NCI-H1417 treated with DMSO at 0.1 percent for 48 hours (cell line): ENCODE measurements at places on chromosomes 13 and 19.

DNA sequence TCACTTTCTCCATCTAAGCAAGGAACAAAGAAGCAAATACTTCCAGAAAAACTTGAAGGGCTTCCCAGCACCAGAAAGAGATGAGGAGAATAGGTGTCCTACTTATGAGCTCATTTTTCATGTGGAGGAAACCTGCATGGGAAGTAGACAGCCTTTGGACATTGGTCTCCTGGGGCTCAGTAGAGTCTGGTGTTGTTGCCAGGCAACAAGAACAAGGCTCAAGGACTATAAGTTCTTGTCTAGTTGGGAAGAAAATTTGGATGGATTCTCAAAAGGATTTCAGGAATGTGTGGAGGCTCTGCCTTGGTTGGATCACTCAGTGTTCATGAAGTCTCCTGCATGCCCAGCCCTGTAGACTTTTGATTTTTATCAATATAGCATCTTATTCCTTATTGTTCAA, 84.5 kb downstream of the MBNL2 start:
- DNase-seq: no peak

- no peak for DNase-seq
Measured at GRCh38 chr19:3345850-3346460, 20.4 kb upstream of the NFIC start.

DNA sequence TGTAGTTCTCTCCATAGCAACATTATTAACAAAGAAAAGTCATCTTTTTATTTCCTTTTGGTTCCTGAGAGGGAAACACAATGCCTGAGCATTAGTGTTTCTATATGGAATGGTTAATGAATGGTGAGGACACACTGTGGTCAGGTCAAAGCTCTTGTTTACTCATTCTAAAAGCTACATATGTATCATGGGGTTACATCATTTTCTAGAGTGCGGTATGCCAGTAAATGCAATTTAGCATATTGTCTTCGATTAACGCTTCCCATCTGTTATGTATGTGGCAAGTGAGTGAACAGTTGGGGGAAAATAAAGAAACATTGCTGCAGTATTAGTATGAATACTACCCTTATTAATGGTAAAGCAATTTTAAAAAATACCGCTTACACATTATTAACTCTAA, 1152.2 kb upstream of the SPRY2 start:
- DNase-seq: no peak

- DNase-seq: no peak
Measured at GRCh38 chr13:86792153-86792651, 879.0 kb upstream of the SLITRK5 start.

- DNase-seq: no peak
Measured at GRCh38 chr19:15141143-15141542, 33.9 kb downstream of the SYDE1 start.

DNA sequence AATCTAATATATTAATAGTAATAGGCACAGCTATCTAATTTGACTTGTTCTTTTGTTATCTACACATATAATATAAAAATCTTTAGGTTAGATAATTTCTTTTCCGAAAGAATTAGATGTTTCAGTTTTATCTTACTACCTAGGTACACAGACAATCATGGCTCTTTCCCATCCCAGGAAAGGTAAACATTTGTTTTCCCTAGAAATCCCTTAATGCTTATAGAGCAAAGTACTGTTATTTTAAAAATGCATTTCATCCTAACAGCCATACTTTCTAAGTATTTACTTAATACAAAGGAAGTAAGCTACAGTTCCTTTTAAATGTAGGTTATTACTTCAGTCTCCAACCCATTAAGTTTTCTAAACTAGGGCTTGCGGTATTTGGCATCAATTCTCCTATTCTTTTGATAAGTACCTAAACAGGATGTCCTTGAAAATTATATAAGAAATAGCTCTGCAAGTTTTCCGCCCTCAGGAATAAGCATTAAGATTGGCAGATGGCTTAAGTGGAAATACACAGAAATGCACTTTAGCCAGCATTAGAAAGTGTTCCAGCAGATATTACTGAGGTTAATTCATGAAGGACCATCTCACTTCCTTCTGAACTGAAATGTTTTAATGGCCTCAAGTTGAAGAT, 616.2 kb upstream of the SPRY2 start:
- DNase-seq: no peak

DNA sequence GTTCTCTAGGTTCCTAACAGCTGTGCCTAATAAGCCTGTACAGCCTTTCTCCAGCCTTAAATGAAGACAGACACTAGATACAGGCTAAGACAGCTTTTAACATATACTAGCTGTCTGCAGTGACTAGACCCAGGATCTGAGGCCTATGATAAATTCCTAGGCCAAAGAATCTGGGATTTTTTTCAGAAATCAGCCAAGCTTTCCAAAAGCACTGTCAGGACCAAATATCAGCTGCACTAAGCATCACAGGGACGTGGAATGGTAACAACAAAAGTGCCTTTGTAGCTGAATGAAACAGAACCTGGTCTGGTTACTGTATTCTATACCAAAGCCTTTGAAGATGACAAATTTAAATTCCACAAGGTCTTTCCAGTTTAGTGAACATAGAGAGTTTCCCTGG, 77.9 kb upstream of the DOCK9 start:
- no peak for DNase-seq

GRCh38 chr13:105333416-105333815, 1202.0 kb downstream of the EFNB2 start:
- no peak for DNase-seq

- no peak for DNase-seq
Measured at GRCh38 chr19:38155453-38155852, 68.6 kb downstream of the DPF1 start.

DNA sequence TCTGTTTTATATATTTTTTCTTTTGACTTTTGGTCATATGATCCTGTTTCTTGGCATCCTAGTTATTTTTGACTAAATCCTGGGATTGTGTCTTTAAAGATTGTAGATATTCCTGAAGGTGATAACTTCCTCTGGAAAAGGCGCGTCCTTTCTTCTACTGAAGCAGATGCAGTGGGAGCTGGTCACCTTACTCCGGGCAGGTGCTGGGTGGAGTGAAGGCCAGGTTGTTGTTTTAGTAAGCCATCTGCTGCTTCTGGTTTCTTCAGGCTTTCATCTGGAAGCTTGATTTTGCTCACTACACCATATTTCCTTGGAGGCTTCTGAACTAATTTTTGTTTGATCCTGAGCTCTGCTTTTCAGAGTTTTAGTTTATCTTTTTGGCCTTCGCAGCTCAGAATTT, 21.5 kb downstream of the URI1 start:
- no peak for DNase-seq

- no peak for DNase-seq
Measured at GRCh38 chr13:64579331-64579730, 2650.8 kb downstream of the PCDH9 start.

- no peak for DNase-seq
Measured at GRCh38 chr13:33349986-33350826, 64.7 kb upstream of the STARD13 start.

DNA sequence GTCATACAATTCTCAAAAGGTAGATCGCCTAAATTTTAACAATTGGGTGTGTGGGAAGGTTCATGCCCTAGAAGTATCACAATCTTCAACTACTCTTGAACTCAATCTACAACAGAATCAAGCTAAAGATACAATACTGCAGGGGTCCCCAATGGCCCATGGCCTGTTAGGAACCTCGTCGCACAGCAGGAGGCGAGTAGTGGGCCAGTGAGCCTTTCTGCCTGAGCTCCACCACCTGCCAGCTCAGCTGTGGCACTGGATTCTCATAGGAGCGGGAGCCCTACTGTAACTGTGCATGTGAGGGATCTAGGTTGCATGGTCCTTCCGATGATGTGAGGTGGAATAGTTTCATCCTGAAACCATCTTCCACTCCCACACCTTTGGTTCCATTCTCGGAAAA, 230.6 kb downstream of the KLF12 start:
- no peak for DNase-seq

GRCh38 chr13:105083992-105084391, 1451.5 kb downstream of the EFNB2 start:
- no peak for DNase-seq

- no peak for DNase-seq
Measured at GRCh38 chr13:87207280-87208003, 463.7 kb upstream of the SLITRK5 start.

- no peak for DNase-seq
Measured at GRCh38 chr19:16801600-16802013, 27.6 kb upstream of the SIN3B start.

- no peak for DNase-seq
Measured at GRCh38 chr13:24050292-24050711, 110.2 kb upstream of the SPATA13 start.

DNA sequence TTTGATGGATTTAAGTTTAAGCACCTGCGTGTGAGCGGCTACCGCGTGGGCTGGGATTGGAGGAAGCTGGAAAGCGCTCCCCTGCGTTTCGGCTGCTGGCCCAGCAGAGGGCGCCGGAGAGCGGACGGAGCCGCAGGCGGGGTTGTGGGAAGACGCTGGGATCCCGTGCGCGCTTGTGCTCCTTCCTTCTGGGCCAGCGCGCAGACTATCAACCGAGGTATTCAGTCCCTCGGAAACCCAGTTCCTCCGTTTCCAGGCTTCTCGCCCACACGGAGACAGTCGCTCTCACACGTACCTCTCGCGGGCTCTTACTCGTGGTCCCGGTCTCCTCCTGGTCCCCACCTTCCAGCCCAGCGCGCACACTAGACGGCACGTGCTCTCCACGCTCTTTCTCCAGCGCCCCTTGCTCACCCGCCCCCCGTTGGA, 28.8 kb downstream of the EPN1 start:
- DNase-seq: no peak

DNA sequence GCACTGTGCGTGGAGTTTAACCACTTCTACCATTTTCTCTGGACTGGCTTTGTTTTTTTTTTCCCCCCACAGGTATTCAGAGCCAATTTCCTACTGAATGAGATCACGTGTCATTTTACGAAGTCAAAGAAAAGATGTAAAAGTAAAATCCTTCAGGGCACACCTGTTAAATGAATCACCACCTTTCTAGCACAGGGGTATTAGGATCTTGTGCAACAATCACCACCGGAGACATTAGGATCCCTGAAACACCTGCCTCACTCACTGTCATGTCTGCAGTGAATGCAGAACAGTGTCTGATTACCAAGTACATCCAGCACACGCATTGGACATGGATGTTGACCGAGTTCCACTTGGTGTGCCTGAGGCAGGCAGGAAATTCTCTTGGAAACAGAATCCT, 17.2 kb downstream of the BRD4 start:
- DNase-seq: no peak

GRCh38 chr19:19597809-19598306, 20.6 kb downstream of the PBX4 start:
- DNase-seq: no peak

DNA sequence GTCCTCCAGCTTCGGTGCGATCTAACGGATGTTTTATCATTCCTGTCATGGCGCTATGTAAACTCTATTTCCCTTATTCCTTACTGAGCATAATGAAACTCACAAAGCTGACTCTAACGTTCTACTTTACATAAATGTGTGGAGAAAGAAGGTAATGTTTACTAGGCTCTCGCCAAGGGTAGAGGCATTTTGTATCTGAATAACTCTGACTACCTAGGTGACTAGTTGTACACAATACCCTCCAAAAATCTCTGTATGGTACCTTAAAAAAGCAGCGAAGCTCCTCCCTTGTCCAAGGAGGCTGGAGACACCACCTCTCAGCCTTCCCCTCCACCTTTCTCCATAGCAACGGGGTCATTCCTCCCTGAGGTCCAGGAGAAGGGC, 316 bp upstream of the ZNF530 start:
- DNase-seq: no peak

GRCh38 chr13:45967589-45967988, 85.0 kb downstream of the ZC3H13 start:
- DNase-seq: no peak

DNA sequence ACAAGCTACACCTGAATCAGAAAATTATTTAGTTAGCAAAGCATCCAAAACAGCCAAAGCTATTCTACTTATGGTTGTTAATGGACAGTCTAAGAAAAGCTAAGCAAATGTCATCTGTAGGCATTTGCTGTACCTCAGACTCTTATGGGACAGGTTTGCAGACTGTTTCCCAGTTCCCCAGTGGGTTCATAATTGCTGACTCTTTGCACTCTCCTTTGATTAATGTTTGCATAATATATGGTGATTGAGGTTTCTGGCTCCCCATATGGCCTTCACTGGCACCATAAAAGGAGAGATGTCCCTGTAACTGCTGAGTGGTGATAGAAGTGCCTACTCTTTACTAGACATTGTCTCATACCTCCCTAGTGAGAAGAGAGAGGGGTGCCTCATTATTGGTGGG, 142.1 kb downstream of the GPC6 start:
- DNase-seq: no peak

GRCh38 chr13:110359840-110360301, 52.8 kb downstream of the COL4A2 start:
- no peak for DNase-seq

DNA sequence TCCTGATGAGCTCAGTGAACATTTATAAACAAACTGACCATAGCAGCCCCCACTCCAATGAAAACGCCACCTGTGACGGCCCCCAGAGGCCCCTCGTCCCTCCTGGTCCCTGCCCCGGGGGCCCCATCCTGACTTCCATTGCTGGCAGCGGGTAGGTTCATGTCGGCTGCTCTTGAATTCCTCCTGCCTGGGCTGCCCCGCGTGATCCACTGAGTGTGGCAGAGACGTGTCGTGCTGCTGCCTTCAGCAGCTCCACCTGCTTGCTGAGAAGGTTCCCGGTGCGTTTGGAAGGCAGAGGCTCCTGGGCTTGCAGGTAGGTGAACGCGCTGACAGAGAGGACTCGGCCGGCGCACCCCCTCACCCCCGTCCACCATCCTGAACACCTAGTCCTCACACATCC, 11.6 kb downstream of the C2CD4C start:
- DNase-seq: no peak

- no peak for DNase-seq
Measured at GRCh38 chr19:35879770-35880317, 11.5 kb downstream of the APLP1 start.

- no peak for DNase-seq
Measured at GRCh38 chr19:31350693-31351055, 1.4 kb upstream of the TSHZ3 start.

DNA sequence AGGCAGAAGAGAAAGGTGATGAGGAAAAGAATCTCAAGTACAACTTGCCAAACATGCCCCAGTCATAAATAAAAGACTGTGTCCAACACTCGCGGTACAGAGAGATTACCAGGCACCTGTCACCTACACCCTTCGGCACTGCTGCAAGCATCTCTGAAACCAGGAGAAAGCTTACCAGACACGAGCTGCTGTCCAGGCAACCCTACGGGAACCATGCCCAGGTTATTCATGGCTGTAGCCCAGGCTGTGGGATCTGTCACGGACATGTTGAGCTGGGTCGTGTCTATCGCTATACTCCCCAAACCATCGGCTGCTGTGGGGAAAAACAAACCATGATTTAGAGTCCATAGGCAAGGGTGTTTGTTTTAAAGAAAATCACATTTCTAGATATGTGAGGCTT, 375.0 kb downstream of the ENOX1 start:
- no peak for DNase-seq
